ENCODE measurements at places on chromosomes 12 and 14.

DNA sequence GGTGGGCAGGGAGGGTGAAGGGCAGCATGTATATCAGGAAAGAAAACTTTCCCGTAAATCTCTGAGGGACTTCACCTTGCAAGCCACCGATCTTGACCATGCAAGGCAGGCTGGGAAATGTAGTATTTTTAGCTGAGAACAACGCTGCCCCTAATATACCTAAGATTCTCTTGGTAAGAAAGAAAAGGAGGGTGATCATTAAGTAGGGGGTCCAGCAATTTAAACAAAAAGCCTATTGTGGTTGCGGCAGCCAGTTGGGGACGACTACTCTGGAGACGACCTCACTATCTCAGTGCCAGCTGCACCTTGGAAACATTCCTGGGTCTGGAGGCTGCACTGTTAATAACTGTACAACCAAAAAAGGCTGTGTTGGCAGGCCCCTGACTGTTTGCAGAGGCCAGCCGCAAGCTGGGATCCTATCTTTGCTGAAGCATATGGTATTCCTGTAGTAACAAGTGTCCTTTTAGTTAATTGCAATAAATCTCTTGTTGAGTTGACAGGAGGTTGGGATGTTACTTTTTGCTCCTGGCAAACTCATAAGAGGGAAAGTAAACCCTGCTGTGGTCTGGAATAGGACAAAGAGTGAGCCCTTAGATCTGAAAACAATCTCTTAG is 6.4 kb downstream of the APOLD1 start:
- DNase-seq = no peak

DNA sequence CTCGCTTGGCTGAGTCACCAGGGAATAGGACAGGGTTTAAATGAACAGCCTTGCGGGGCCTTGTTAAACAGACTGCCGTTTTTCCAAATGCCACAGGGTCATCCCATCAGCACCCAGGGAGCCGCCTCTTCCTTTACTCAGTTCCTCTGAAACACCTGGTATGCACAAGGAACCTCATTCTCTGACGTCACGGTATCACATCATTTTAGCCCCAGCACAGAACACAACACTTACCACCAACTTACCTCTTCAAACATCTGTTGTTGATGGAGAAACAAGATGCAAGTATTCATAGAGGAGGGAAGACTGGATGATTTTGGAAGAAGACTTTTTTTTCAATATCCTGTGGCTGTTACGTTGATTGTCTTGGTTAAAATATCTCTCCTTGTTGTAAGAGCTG is 535.3 kb upstream of the TMEM132C start:
- no peak for DNase-seq

DNA sequence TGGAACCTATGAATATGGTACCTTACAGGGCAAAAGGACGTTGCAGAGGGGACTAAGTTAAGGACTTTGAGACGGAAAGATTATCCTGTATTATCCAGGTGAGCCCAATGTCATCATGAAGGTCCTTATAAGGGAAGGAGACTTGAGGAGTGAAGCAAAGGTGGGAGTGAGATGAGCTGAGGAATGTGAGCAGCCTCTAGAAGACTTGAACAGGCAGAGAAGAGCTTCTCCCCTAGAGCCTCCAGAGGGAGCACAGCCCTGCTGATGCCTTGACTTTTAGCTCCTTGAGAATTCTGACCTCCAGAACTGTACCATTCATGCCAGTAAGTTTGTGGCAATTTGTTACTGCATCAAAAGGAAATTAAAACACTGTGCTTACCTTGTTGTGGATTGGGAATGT is 41.8 kb upstream of the DCD start:
- DNase-seq = no peak

GRCh38 chr14:105093431-105094192 is 28.4 kb upstream of the GPR132 start:
- no peak for DNase-seq

- no peak for DNase-seq
Measured at GRCh38 chr14:61122862-61123261, 141.8 kb downstream of the SLC38A6 start.
